ENCODE measurements at places on chromosomes 4 and X. TPM values are rescaled to one million over a fixed set of nuclear protein-coding genes. Genes with fewer than 3 reads are reported as not detected.

Gene RHOXF2
- not detected for total RNA-seq

Gene HOPX
- total RNA-seq: 59.3 TPM

Gene RBMXL3
- not detected for total RNA-seq

Gene ZCCHC18
- 0.22 TPM for total RNA-seq

Gene GNPDA2
- total RNA-seq: 10.2 TPM

Gene PCYT1B
- total RNA-seq: not detected

Gene GYPB
- total RNA-seq: not detected

Gene C4orf36
- 0.78 TPM for total RNA-seq

Gene RXFP1
- total RNA-seq: not detected

Gene BEX2
- 0.73 TPM for total RNA-seq

Gene BEX1
- 0.38 TPM for total RNA-seq

Gene GPRIN3
- 5.9 TPM for total RNA-seq

Gene FGF2
- 5.5 TPM for total RNA-seq

Gene DTHD1
- not detected for total RNA-seq

Gene NAA11
- total RNA-seq: not detected

Gene SYAP1
- total RNA-seq: 19.0 TPM

Gene TRPC5OS
- not detected for total RNA-seq

Gene FAM9B
- total RNA-seq: not detected

Gene TMPRSS11D
- total RNA-seq: not detected

Gene SORCS2
- 1.1 TPM for total RNA-seq

Gene HMX1
- not detected for total RNA-seq

Gene SPRY1
- 37.0 TPM for total RNA-seq

Gene DNAAF6
- not detected for total RNA-seq

Gene SUPT20HL1
- total RNA-seq: not detected

Gene CNOT6L
- 26.3 TPM for total RNA-seq

Gene WFS1
- total RNA-seq: 88.4 TPM

Gene TEC
- total RNA-seq: 1.3 TPM

Gene VCX
- total RNA-seq: not detected
